ENCODE measurements at places on chromosomes 4 and X. TPM values are rescaled to one million over a fixed set of nuclear protein-coding genes. Genes with fewer than 3 reads are reported as not detected.
A peak's percentile ranks its signal among the peaks of the same experiment; 100 is the strongest.

DNA sequence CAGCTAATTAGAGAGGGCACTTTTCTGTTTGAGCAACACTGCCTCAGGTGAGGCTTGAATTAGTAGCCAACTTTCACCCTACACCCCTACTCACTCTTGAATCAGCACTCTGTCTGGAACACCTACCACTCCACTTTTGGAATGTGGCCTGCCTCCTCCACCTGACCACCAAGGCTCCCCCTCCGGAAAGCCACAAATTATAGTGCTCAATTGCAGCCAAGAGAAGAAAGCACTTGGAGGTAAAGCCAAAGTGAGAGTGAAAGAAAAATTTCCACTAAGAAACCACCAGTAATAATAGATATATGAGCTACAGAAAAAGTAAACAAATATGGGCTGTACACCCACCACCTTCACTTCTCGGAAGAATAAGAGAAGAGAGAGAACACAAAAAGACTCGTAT, 41.1 kb downstream of the PPP3CA start:
- no peak for DNase-seq

Gene RNF212
- 0.22 TPM for total RNA-seq

DNA sequence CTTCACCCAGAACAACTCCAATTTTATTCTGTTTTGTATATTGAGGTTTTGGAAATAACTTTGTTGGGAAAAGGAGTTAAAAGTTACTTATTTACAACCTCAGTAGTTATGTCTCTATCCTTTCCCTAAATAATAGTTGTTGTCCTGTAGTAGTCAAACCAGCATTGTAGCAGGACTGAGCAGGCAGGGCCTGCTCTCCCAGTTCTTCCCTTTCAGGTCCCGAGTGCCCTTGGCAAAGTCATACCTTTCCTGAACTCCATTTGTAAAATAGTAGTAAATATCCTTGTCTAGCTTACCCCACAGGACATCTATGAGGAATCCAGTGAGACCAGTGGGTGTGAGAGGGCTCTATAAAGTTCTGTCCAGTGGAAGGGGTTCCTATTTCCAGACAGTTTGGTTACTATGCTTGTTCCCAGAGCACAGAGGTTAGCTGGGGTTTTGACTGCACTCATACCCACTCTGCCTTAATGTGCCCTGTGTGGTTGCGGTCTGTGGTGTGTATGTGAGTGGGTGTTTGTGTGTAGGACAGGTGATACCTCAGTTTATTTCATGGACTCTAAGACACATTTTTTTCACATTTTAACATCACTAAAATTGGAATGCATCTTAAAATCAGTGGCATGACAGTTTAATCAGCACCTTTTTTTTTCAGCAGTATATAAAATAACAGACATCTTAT, 136.3 kb downstream of the AMMECR1 start:
- DNase-seq = no peak

- no peak for DNase-seq
Measured at GRCh38 chr4:66372706-66373105, 702.4 kb upstream of the EPHA5 start.

Gene TMEM35A
- 4.8 TPM for total RNA-seq

Gene CLCN5
- 4.6 TPM for total RNA-seq

Gene GABRE
- total RNA-seq = 7.6 TPM

DNA sequence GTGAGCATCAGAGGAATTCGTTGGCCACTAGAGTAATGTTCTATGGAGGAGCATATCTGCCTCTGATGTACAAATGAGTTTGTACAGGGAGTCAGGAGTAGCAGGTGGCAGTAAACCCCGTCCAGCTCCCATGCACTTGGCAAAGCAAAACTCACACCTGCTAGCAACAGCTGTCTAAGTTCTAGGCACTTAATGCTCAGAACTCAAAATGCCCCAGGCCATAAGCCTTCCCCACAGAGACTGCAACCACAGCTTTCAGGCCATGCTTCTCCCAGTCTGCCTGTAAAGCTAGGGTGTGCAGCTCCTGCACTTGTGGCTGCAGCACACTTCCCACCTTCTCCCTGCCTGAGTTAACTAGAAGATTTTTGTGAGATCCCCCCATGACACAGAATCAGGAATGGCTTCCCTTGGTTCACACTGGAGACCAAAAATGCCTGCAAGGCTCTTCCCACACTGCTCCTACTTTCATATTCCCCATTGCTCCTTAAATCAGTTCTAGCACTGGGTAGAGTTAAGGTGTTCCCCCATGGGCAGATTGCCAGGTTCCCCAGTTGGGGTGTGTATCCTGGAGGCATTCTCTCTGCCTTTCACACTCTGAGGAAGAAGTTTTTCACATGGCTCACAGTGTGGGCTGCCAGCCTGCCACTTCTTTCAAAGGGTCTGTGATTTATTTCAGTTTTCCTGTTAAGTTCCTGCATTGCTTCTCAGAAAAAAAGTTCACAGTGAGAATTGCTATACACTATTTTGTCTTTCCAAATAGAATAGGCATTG, 189.9 kb downstream of the STPG2 start:
- DNase-seq = no peak

Gene CCNB3
- total RNA-seq = 0.40 TPM

Gene C4orf54
- total RNA-seq = under 0.01 TPM

DNA sequence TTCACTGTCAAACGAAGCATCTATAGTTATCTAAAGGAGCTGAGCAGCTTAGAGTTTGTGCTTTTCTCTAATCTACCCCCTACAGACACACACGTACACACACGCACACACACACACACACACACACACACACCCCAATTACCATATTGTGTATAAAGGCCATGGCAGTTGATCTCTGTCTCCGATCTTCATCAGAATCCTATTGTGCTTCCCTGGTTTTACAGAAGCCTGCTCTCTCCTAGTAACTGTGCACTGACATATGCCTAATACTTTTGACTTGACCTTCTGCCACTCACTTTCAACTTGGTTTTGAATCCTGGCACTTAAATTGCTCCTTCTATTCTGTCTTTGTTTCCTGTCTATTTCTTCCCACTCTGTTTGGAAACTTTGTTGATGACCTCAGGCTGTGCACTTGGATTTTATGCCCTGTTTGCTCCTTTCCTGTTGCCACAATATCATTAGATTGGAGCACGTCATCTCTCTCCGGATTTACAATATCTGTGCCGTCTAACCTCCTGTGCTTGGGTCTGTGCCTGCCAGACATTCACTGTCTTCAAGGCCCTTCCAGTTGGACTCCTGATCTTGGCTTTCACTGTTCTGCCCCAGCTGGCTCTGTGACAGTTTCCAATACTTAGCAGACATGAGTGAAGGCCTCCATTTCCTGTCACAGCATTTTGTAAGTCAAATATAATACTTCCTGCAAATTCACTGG, 928.1 kb downstream of the FAT4 start:
- DNase-seq = peak; percentile 16

DNA sequence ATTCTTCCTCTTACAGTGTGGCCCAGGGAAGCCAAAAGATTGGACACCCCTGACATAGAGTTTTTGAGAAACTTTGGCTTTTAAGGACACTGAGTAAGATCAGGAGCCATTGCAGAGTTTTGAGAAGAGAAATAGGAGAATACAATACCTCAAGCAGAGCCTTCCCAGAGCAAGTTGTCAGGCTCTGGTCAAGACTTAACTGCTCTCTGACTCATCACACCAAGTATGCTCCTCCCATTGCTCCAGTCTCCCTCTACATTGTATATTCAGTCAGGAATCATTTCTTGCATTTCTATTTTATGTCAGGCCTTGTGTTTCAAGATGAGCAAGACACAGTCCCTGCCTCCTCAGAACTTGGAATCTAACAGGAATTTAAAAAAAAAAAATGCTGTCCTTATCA, 176.4 kb upstream of the FMR1 start:
- no peak for DNase-seq

DNA sequence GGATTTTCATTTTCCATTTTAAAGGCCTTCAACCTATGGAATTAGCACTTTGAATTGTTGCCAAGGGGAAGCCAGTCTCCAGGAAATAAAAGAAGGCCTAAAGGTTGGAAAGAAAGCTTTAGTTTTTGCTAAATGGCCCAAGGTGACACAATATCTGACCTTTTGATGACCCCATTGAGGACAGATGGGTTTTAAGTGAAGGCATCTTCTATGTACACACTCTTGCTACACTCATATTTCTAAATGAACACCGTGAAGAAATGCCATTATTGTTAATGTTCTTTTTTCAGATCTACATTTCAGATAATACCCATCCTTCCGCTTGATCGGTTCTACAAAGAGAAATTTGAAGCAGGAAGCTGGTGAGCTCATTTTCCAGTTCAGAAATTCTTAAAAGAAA, 162.8 kb upstream of the POU3F4 start:
- no peak for DNase-seq

GRCh38 chr4:1371176-1372165, 24.5 kb downstream of the UVSSA start:
- no peak for DNase-seq

Gene PDGFRA
- total RNA-seq = 0.44 TPM

DNA sequence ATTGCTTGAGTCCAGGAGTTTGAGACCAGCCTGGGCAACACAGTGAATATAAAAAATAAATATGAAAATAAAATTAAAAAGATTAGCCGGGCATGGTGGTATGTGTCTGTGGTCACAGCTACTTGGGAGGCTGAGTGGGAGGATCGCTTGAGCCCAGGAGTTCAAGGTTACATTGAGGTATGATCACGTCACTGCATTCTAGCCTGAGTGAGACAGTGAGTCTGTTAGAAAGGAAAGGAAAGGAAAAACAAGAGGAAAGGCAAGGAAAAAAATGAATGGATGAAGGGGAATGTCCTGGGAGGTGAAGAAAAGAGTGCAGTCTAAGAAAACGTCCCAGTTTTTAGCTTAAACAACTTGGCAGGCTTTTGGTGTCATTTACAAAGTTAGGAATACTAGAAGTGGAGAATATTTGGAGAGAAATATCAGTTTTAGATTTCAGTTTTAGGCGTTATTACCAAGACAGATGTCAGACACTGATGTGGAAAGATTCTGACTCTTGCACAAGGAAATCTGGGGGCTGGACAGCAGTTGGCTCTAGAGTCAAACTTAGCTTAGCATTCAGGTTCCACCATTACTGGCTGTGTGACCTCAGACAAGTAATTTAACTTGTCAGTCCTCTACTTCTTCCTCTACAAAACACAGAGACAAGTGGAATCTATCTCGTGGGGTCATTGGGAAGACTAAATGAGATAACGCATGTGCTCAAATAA, 139.0 kb downstream of the TSPAN5 start:
- no peak for DNase-seq

- no peak for DNase-seq
Measured at GRCh38 chrX:71618303-71618721, at the start of gene CXCR3. Gene CXCR3 (minus strand): TSS chrX:71618511. CDS start chrX:71618449, 62 bp downstream.

GRCh38 chr4:153513596-153513995, 47.4 kb downstream of the TMEM131L start:
- DNase-seq = peak; percentile 71

DNA sequence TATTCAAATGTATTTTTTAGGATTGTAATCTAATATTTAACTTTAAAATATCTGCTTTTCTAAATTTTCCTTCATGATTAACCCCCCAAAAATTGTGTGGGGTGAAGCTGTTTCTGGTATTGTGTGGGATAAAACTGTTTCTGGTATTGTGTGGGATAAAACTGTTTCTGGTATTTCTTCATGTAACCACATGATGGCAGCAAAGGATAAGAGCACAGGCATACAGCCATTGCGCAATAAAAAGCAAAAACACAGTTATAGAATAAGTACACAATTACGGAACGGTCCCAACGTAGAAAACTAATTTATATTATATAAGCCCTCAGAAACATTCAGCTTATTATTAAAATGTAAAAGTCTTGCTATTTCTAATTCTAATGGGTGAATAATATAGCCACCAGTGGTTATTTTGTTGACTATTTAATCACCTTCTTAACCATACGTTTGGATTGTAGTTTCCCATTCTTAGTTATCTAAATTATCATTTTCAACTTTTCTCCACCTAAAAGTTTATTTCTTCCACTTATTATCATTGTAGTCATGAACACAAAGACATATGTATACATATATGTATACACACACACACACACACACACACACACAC, 333.9 kb upstream of the FSTL5 start:
- peak; percentile 60 for DNase-seq

DNA sequence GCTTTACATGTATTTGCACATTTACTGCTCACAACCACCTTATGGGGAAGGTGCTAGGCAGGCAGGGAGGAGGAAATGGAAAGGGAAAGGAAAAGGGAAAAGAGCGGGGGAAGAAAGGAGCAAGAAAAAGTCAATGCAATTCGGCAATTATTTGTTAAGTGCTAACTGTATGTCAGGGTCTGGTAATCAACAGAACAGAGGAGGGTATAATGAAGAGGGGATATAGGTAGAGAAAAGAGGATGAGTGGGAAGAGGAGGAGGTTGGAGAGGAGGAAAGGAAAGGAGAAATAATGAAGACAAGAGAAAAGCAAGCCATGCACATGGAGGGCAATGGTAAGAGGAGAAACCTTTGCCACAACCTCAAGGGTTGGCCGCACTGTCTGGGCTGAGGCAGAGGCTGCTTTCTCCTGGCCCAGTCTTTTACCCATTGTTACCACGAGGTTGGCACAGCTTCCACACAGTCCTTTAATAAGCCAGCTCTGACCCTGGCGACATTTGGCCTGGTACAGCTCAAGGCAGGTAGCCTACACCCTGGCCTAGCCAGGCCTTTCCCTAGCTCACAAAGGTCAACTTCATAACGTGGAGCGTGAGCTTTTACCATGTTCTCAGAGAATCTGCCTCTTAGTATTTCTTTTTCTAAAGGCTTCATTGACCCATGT, 836 bp downstream of the BTK start:
- no peak for DNase-seq

DNA sequence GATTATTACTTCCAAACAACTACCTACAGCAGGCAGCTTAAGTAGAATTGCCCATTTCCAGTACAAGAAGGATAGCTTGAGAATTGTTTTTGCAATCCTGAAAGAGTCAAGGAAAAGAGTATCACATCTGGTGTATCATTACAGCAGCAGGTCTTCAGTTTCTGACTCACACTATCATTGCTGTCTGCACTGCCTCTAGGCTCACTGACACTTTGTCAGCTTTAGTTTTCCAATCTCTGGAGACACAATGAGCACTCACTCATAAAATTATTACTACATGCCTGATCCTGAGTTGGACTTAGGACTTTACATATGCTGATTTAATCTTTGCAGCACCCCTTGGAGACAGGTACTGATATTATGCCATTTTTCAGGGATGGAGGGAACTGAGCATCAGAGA, 244.6 kb upstream of the BOD1L1 start:
- no peak for DNase-seq

DNA sequence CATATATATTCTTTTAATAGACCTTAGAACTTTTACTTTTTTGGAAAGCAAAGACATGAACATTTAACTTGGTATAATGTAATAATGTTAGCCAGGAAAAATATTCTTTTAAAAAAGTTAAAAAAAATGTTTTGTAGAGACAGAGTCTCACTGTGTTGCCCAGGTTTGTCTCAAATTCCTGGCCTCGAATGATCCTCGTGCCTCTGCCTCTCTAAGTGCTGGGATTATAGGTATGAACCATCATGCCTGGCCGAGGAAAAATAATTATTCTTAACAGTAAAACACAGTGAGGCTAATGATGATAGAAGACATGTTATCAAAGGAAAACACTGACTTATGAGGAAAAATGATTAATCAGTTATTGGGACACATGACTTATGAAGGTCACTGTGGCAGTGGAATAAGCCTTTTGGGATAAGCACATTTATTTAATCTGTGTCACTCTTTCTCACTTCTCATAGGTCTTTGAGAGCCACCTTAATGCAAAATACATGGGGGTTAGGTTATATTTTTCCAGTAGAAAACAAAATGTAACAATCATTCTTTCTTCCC, 6.0 kb upstream of the BMP2K start:
- DNase-seq = no peak
